ENCODE measurements at places on chromosomes 7 and 10.

DNA sequence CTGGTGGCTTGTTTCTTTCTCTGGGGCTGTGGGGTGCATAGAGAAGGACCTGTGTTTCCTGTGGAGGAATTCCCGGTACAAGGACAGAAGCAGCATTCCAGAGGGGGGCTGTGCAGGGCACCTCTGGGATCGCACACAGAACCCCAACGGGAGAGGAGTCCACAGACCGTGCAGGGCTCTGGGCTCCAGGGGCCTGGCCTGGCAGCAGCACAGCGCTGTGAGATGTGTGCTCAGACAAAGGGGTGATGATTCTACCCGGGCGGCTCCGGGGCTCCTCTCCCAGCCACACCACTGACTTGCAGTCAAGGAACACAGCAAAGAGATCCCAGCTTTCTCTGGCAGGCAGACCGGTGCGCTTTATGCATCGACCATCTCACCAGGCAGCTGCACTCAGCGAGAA lies 6.9 kb upstream of the SHH start:
- no peak for DNase-seq

DNA sequence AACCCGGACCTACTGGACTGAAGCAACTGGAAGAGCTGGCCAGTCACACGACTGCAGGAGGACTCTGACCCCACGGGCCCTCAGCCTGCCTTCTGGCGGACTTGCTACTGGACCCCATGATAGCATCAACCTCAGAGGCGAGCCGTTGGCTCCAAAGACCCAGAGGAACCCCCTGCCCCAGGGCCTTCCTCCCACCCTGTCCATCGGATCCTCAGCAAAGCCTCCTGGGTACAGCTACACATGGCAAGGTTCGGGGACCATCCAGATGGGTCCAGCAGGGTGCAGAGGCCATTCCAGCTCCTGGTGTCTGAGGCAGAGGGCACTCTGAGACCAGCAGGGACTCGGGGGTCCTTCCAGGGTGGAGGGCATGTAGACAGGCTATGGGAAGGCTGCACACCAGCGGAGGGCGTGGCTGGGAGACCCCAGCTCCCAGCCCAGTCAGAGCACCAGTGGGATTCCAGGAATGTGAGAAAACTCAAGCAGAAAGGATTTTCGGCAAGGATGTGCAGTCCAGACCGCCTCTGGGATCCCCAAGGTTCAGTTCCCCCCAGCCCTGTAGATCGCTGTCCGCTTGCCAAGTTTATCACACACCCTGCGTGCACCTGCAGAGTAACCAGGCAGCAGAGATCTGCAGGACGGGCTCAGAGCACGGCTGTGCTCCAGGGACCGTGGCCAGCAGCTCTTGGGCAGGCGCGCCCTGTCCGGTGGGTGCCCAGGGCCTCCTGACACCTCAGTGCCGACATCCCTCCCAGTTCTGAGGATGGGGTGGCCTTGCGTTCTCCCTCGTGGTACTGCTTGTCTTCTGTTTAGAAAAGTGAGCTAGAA lies 89.8 kb upstream of the PPP2R2D start:
- DNase-seq, result no peak

GRCh38 chr10:124306922-124307371 lies 111.8 kb downstream of the OAT start:
- DNase-seq, result no peak

GRCh38 chr7:18559756-18560155 lies 64.2 kb downstream of the HDAC9 start:
- no peak for DNase-seq

DNA sequence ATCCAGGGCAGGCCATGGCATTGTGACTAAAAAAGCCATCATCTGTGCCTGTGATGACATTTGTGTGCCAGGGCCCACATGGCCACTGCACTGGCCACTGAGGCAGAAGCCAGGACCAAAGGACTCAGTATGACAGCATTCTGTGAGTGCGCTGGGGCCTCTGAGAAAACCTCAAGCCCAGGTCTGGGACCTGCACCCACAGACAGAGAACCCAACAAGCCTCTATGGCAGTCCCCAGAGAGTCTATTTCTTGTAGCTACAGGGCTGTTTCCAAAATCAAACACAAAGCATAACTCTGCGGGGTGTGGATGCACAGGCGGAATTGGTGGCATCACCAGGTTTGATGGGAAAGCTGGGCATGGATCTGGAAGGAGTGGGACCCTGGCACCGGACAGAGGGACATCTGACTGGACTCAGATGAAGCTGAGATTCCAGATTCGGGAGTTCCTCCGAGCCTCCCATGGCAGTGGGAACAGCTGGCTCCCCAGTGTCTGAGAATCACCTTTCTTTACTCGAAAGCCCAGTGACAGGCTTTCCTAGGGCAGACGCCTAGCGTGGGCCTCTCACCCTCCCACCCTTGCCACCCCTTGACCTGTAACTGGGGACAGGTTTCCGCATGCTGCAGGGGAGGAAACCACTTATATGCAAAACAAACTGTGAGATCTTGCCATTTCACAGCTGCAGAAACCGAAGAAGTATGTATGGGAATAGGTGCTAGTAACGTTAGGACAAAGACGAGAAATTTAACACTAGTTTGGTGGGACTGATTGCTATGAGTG lies 70.6 kb upstream of the RHEB start:
- no peak for DNase-seq

DNA sequence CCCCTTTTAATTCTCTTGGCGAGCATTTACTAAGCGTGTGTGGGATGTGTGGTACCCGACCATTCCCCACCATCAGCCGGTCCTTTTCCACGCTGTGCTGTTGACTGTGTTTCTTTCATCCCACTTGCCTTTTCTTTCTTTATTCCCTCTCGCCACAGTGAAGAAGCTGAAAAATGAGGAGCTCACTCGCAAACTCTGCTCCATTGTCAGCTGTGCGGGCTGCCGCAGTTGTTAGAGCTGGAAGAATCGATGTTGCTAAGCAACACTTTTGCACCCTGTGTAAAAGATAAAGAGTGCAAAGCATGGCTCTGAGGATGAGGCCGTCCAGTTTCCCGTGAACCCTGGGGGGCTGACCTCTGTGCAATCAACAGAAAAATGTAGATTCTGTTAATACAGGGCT lies 203.1 kb upstream of the NEBL start:
- DNase-seq, result no peak

- DNase-seq, result no peak
Observed at GRCh38 chr10:77943121-77943901, 16.8 kb upstream of the DLG5 start.

- no peak for DNase-seq
Observed at GRCh38 chr7:124257638-124258308, 224.9 kb upstream of the TMEM229A start.
